ENCODE measurements at places on chromosomes 1 and 21.

DNA sequence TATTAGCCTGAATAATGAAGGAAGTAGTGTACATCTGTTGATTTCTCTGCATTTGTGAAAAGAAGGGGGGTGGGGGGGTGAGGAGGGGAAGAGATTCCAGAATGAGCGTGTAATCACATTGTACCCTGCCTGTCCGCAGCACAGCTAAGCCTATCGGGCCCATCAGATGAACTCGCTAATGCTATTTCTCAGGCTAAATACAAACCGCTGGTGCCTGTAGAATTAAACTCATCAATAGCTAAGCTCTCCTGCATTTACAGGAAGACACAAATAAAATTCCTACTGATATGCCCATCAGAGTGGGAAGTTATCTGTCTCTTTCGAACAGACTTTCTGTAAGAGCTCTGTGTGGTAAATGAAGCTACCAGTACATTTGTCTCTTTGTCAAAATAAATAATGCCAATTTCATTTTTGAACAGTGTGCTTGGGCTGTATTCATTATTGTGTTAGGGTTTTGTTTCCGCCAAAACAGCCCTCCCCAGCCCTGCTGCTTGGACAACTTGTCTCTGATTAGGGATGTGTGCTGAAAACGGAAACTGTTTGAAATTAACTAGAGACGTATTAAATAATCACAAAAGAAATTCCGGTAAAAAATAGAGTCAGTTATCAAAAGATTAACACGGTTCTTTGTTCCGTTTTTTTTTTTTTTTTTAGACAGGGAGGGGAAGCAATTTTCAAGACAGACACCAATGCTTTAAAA, 305.4 kb downstream of the TTLL7 start:
- DNase-seq, result no peak

GRCh38 chr1:103307751-103308150, 199.4 kb upstream of the COL11A1 start:
- DNase-seq, result no peak

GRCh38 chr1:192489047-192489446, 86.5 kb upstream of the RGS1 start:
- DNase-seq, result no peak

DNA sequence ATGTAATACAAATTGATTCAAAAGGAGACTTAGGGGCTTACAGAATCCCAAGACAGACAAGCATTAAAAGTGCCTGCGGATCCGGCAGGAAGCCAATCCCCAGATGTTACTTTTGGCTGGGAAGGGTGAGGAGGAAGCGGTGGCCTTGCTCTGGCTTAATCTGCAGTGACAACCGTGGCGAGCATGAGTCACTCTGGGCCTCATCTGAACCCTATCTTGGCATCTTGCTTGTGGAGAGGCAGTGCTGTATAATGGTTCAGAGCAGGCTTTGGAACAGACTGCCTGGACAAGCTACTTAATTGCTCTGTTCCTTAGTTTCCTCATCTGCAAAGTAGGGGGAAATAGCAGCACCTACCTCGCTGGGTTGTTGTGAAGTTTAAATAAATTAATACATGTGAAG, 74.1 kb downstream of the XCL2 start:
- no peak for DNase-seq

- no peak for DNase-seq
These were observed 24.8 kb downstream of the LEMD1 start for GRCh38 chr1:205396967-205397616.

DNA sequence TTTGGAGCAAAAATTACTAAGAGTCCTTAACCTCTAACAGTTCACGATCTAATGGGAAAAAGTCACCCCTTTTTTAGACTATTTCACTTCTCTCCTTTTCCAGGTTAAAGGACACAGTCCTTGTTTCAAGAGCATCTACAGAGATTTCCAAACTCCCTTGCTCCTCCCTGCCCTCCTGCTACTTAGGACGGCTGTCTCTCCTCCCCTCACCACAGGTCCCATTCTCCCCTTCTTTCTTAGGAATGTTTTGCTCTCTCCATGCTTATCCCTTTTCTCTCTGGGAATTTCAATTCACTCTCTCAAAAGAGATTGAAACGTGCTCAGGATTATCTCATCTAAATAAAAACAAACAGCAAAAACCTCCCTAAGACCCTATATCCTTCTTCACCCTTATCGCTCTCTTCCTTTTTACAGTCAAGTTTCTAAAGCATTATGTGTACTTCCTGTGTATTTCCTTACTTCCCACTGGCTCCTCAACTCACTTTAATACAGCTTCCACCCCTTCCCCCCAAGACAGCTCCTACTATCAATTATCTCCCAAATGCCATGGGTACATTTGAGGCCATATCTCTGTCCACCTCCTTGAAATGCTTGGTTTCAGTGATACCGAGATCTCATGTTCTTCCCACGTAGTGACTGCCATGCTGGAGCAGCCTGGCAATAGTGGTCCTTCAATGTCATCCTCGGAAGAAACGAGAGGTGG, 43.2 kb upstream of the ZNF281 start:
- no peak for DNase-seq

DNA sequence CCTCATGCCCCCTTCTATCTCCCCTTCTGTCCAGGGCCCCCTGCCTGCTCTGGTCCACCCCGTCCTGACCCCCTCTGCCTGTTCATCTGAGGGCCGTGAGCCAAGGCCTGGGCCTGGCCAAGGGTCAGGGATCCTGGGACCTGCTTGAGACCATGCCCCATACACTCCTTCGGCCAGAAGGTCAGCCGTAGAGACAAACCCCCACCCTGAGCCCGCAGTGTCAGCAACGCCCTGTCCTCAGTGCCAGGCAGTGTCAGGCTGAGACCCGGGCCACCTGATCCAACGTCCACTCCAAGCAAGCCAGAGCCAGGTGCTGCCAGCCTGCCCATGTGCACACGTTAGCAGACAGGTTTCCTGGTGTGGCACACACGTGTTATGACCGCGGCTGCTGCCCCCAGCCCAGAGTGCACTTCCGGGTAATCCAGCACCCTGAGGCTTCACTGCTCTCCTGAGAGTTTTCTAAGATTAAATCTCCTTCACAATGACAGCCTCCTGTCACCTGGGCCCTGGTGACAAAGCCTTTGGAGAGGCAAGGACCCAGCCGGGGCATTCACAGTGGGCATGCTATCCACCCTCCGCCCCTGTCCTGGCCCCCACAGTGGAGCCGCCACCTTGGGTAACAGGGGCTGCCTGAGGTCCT, 10.1 kb upstream of the SAMD11 start:
- no peak for DNase-seq

- no peak for DNase-seq
These were observed 30.2 kb downstream of the LPAR3 start for GRCh38 chr1:84862810-84863251.

- DNase-seq, result no peak
These were observed 3.2 kb downstream of the LRRC42 start for GRCh38 chr1:53949023-53949990.

- no peak for DNase-seq
These were observed 45.3 kb downstream of the SLC66A1 start for GRCh38 chr1:19357299-19357986.

DNA sequence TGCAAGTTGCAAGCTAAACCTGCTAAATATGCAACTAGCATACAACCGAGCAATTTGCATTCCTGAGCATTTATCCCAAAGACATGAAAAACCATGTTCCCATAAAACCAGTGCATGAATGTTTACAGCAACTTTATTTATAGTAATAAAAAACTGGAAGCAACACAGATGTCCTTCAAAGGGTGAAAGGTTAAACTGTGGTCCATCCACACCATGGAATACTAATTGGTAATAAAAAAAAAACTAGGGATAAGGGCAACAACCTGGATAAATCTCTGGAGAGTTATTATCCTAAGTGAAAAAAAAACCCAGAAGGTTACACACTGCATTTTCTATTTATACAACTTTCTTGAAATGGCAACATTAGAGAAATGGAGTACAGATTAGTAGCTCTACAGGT, 474.1 kb downstream of the SMYD3 start:
- DNase-seq, result no peak

DNA sequence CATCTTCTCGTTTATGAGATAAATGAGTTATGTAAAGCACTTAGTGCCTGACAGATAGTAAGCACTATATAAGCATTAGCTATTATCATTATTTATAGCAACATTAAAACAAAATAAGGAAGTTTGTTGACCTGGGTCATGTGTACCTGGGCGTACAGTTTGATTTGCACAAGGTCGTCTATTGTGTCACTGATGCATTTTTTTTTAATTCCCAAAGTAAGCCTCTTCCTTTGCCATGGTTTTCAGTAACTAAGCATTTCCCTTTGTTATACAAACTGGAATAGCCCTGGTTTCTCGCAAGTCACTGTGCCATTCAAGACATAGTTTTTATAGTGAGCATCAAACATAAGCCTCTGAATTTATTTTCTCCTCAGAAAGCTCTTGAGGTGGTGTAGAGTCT, 72.2 kb downstream of the CACHD1 start:
- no peak for DNase-seq

DNA sequence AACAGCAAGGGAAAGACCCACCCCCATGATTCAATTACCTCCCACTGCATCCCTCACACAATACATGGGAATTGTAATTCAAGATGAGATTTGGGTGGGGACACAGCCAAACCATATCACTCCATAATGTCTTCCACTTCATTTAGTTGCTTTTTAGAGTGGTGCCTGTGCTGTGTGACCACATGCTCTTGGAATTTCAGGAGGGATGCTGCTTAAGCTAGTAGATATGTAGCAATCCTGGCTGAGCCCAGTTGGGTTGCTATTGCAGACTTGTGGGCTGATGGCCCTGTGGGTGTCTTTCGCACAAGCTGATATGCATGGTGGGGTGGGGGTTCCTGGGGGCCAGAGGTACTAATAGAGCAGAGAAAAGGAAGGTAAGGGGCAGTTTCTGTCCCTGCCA, 160.4 kb upstream of the SYT6 start:
- no peak for DNase-seq

DNA sequence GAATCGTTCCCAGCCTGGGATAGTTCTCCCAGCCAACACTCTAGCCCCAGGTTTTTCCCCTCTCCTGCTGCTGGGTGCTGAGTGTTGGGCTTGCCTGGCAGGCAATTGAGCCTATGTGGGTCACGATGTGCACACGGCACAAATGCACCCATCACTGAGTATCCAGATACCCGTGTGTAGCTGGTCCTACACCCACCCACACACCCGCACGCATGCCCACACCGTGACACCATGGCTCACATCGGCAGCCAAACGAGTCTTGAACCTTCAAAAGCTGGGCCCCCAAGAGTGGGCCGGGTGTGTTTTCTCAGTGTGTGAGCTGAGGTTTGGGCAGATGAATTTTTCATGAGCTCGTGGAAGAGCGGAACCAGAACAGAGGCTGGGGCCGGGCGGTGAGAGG, 188.5 kb downstream of the GRIK3 start:
- no peak for DNase-seq

DNA sequence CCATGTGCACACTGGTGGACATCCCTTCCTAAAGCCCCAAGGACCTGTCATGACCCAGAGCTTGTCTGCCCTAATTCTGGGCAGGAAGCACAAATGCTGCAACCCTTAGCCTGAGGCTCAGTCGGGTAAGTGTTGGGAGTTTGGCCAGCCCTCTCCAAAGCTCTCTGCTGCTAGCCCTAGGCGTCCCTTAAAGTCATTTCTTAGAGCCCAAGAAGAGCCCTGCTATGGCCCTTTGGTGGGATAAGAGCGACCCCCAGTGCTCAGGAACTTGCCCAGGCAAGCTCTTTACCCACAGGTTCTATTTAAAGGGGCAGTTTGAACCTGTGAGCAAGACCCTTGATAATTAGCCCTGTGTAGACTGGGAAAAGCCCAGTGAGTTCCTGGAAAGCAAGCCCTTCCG, 356.8 kb downstream of the RRAGC start:
- no peak for DNase-seq

DNA sequence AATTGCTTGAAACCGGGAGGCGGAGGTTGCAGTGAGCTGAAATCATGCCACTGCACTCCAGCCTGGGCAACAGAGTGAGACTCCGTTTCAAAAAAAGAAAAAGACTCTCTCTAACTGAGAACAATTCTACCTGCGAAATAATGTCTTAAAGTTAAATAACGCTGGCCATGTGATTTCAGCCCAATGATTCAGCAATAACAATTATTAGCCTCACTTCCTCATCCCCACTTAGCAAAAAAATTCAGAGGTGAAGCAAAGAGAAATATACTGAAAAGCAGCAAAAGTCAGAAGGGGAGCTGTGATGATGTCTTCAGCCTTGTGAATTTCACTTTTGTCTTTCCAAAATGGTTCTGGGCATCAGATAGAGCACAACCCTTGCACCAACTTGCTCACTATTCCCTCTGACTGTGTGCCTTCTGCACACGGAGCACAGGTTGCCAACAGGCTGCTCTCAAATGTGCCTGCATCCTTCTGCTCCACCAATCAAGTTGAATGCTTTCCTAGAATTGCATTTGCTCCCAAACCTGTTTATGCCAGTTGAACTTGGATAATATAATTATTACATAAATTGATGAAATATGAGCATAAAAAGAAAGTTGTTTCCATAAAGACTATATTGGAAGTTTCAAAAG, 79.8 kb upstream of the IPO9 start:
- DNase-seq, result no peak

GRCh38 chr1:62906428-62906886, 122.5 kb downstream of the ATG4C start:
- no peak for DNase-seq

GRCh38 chr21:45887788-45888187, 93.8 kb upstream of the COL6A1 start:
- DNase-seq, result no peak

DNA sequence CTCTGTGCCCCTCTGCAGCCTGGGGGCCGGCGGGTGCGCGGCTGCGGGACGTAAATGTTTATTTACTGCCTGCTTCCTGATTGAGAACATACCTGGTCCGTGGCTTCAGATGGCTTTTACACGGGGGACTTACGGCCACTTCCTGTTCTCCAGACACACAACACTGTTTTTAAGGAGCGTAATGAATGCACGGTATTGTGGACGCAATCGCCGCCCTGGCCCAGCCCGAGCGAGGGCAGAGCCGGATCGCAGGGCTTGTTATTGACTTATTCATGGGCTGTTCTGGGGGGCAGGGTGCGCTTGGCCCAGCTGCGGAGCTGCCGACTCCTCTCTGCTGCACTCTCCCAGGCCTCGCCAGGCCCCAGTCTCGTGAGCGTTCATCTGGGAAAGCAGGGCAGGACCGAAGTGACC, 52.8 kb upstream of the ACTRT2 start:
- no peak for DNase-seq

GRCh38 chr21:45556645-45557615, 14.7 kb upstream of the SLC19A1 start:
- no peak for DNase-seq
